ENCODE measurements at places on chromosomes 16 and 17.

DNA sequence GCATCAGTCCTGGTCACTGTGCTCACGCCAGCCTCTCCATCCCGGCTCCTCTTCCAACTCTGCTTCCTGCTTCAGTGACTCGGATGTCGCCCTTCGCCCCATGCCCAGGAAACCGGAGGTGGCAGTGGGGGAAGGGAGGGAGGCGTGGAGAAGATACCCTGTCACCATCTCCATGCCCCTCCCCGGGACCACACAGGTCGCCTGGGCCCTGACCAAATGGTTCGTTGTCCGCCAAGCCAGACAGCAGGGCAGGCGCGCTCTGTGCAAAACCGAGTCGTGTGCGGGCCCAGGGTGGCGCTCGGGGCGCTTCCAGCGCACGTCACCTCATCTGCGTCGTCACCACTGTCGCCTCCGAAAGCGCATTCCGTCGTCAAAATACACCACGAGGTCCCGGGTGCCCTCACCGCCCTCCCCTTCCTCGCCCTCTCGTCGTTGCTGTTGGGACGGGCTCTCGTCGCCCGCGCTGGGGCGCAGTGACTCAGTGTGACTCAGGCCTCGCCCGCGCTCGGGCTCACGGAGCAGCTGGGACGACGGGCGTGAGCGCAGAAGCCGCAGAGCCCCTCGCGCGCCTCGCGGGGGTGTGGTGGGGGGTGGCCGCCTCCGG is 39.2 kb downstream of the ZNF778 start:
- DNase-seq: peak; percentile 70

GRCh38 chr17:15510361-15510760 is 42.9 kb upstream of the CDRT4 start:
- no peak for DNase-seq

GRCh38 chr16:85310868-85311585 is 198.8 kb upstream of the CIBAR2 start:
- no peak for DNase-seq

DNA sequence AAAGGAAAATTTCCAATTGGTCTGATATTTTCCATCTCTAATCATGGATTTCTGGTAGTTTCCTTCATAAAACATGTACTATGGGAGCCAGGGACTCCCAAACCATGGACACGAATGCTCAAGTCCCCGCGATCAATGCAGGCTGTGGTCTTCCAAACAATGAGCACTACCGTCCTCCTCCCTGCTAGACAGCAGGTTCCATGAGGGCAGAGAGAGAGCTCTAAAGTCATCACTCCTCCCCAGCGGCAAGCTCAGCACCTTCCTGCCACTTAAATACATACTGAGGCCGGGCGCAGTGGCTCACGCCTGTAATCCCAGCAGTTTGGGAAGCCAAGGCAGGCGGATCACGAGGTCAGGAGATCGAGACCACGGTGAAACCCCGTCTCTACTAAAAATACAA is 31.1 kb downstream of the ARHGAP17 start:
- no peak for DNase-seq

DNA sequence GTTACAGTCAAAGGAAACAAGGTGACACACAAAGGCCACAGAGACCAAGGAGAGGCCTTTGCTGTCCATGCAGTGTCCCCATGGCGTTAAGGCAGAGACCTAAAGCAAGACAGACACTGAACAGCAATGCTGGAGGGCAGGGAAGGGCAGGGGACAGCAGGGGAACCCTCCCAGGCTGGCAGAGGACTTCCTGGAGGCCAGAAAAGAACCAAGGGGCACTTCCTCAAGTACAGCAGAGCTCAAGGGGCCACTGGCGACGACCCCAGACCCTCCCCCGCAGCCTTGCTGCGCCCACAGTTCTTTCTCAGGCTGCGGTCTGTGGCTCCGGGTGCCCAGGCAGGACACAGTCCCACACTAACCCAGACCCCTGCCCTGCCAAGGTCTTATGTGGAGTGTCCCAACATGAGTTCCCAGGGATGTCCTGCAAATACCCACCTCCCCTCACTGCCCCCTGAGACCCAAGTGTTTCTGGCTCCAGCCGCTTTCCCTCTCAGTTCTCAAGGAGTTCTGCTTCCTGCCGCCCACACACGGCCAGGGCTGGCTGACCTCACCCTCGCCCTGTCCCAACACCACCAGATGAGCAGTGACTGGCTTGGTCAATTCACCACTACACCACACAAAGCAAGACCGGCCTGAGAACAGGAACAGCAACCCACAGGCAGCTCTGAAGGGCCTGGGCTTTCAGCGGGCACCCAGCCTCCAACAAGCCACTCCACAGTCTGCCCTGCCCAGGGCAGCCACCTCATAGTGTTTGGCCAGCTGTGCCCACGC is 4.2 kb downstream of the CLCN7 start:
- DNase-seq: no peak

DNA sequence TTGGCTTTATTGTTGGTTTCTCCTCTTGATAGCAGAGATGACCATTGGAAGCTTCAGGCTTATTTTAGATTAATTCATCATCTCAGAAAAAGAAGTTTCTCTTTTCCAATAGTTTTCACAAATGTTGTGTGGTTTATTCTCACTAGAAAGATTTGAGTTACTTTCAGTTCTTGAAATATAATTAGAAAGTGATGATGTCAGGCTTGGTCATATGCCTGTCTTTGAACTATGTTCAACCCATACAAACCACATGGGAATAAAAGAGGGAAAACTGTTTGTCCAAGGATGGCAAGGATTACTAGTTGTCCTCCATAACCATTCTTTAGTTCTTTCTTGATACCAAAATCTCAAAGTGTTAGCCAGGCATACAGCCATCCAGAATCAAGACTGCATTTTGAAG is 3.7 kb upstream of the HS3ST2 start:
- no peak for DNase-seq

GRCh38 chr17:45129940-45130680 is 2.2 kb downstream of the PLCD3 start:
- DNase-seq: no peak

- DNase-seq: no peak
Observed at GRCh38 chr17:13485327-13485726, 116.4 kb downstream of the HS3ST3A1 start.

GRCh38 chr17:44038604-44039011 is 23.8 kb upstream of the TMEM101 start:
- no peak for DNase-seq

DNA sequence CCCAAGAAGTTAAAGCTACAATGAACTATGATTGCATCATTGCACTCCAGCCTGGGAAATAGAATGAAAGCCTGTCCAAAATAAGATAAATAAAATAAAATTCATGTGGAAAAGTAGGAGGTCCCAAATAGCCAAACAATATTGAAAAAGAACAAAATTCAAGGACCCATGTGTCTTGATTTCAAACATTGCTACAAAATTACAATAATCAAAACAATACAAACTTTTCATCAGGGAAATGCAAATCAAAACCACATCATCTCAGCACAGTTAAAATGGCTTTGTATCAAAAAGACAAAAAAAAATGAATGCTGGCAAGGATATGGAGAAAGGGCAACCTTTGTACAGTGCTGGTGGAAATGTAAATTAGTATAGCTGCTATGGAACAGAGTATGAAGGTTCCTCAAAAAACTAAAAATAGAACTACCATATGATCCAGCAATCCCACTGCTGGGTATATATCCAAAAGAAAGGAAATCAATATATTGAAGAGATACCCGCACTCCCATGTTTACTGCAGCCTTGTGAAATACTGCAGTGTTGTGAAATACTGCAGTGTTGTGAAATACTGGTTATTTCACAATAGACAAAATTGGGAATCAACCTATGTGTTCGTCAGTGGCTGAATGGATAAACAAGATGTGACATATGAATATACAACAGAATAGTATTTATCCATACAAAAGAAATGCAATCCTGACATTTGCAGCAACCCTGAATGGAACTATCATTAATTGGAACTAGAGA is 24.5 kb upstream of the ZNF287 start:
- no peak for DNase-seq

- no peak for DNase-seq
Observed at GRCh38 chr16:7268182-7268581, 64.5 kb upstream of the RBFOX1 start.

GRCh38 chr17:32903774-32904673 is 23.9 kb upstream of the TMEM98 start:
- no peak for DNase-seq

DNA sequence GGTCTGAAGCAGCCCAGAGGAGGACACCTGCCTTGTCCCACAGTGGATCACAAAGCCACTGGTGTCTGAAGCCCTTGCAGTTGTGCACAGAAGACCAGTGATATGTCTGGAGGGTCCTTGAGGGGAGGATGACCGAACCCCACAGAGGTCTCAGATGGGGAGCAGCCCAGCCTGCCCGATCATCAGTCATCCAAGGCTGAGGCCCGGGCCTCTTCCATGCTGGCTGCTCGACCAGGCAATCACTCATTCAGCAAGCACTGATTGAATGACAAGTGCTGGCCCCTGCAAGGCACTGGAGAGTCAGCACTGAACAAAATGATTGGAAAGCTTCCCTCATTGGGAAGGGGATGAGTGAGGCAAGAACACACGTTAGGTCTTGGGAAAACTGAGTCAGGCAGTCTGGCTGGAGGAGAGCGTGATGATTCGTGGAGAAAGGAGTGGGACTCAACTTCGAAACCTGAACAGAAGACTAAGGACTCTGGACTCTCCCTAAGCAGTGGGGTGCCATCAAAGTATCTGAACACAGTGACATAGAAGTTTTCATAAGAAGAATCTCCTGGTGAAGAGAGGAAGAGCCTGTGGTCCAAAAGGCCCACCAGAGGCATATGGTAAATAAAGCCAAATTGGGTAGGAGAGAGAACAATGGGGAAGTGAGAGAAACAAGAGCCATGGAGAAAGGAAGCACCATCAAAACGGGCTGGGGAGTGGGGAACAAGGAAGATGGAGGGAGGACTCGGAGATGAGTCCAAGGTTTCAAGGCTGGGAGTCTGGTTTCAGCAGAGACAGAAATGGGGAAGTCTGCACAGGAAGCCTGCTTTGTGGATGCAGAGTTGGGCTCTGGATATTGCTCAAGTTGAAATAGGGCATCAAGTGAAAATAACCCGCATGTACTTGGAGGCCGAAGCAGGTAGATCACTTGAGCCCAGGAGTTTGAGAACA is 10.2 kb downstream of the PIK3R5 start:
- peak; percentile 46 for DNase-seq

DNA sequence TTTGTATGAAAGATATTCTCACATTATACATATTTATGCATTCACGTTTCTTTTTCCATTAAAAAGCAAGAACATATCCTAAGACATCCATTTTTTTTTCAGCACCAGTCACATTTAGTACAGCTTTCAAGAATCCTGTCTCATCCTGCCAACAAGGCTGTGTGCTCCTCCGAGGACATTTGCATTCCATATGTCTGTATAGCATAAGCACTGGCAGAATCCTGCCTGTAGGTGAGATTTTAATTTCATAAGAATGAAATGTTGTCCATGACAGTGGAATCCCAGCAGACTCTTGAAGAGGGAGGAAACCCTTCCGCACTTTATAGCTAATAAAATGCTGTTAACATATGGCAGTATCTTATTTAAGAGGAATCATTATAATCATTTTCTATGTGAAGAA is 2.9 kb upstream of the PMP22 start:
- DNase-seq: no peak

DNA sequence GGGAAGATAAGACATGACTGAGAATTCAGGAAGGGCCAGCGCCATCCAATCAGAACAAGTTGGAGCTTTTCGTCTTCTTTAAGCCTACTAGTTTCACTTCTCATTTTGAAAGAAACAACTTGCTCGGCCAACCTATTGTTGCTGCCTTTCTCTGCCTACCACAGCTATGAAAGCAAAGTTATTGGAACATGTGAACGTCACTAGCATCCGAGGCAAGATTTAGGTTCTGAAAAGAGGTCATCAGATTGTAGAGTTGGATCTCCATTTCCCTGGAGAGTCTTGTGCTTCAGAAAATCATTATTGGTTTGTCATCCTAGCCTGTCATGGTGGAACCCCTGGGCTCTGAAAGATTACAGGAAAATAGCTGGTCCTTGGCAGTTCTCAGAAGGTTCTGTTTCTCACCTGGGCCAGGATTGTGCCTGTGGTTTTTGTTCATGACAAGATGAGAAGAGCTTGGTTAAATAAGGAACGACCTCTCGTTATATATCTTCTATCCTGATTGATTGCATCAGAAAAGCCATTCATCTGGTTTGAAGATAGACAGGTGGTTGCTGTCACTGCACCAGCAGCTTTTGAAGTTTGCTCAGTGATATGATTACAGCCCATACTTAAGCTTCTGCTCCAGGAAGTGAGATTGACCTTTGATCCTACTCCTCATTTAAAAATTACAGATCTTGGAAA is 25.3 kb downstream of the CDH13 start:
- no peak for DNase-seq

DNA sequence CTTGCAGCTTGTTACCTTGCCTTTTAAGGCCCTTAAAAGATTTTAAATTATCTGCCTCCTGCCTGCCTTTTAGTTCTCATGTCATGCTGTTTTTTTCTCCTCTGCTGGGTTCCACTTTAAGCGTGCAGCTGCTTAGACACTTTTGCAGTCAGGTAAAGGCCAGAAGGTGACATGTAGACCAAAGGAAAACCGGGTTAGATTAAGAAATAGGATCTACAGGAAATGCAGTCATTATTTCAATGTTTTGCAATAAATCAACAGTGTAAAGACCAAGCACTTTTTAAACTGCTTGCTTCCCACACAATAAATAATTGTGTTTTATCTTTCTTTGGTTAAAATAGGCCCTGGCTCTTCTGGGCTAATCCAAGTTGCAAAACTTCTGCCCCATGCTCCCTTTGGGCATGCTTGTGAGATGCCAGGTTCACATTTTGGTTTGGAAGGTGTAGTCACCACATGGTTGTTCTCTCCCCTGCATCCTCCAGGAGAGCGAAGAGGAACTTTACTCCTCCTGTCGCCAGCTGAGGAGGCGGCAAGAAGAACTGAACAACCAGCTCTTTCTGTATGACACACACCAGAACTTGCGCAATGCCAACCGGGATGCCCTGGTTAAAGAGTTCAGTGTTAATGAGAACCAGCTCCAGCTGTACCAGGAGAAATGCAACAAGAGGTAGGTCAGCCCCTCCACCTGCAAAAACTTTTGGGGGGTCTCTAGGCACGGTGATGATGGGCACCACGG is 54.9 kb downstream of the SDR42E1 start:
- no peak for DNase-seq

GRCh38 chr16:87380881-87381280 is 2.7 kb downstream of the FBXO31 start:
- DNase-seq: peak; percentile 56

DNA sequence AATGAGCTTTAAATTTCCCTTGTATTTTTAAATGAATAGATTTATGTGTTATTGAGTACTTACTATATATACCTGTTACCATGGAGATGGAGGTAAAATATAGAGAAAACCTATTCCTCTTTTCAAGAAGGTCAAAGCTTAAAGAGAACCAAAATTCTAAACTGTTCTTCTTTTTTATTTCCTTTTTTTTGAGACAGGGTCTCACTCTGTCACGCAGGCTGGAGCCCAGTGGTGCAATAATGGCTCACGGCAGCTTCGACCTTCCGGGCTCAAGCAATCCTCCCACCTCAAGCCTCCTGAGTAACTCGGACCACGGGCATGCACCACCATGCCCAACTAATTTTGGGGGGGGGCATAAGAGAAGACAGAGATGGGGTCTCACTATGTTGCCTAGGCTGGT is 25.0 kb upstream of the TMEM97 start:
- DNase-seq: no peak

GRCh38 chr17:44396946-44397345 is 7.5 kb upstream of the ITGA2B start:
- DNase-seq: no peak

Data from stimulated activated effector memory CD8-positive, alpha-beta T cell treated with anti-CD3 and anti-CD28 coated beads, Interleukin-12 subunit alpha, Interleukin-12 subunit beta, amount 100 ng/mL, for 72 hours (primary cell).